ENCODE measurements at places on chromosomes 7 and 10. TPM values are rescaled to one million over a fixed set of nuclear protein-coding genes. Genes with fewer than 3 reads are reported as not detected.

DNA sequence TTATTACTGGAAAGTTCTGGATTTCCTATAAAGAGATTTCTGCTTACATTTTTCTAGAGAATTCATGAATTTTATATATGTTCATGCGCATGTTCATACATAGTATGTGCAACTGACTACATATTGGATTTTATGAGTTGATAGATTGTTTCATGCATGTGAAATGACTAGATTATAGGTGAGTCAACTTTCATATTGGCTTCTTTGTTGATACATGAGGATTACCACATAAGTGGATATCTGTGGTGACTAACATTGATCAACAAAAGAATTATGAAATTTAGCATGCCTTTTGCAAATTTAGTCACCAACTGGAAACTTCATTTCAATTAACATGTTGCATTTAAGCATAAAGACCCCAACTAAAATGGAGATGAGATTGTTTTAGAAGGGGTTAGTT lies 99.0 kb downstream of the GNAT3 start:
- DNase-seq = no peak

FAM25C gene
- 36.4 TPM for total RNA-seq

GRCh38 chr10:120011359-120012130 lies 119.0 kb downstream of the SEC23IP start:
- no peak for DNase-seq

DNA sequence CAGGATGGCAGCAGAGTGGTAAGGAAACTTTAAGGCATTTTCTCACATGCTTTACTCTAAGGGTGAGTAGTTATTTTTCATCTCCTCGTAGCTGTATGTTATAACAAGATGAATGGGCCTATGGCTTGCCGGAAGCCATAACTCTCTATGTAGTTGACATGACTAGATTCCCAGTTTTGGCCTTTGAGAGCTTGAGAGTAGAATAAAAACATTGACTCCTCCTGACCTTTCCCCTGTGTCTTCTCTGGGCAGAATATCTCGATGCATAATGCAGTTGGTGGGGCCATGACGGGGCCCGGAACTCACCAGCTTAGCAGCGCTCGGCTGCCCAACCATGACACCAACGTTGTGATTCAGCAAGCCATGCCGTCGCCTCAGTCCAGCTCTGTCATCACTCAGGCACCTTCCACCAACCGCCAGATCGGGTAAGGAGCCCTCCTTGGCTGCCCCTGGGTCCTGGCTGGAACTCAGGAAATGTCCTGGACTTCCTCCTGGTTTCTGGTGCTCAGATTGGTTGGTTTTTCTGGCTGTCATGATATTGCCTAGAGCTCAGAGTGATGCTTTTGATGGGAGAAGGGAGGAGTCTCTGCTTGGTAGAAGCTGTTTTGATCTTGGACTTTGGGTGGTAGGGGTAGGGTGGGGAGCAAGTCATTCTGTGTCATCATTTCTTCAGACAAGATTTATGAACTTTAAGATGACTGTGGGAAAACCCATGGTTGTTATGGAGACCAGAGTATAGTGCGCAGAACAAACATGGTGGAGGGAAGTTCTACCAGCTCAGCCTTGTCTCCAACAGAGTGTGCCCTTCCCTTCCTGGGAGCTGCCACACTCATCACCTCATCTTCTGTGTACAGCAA lies 158.0 kb downstream of the CREB5 start:
- DNase-seq = peak; percentile 90

DNA sequence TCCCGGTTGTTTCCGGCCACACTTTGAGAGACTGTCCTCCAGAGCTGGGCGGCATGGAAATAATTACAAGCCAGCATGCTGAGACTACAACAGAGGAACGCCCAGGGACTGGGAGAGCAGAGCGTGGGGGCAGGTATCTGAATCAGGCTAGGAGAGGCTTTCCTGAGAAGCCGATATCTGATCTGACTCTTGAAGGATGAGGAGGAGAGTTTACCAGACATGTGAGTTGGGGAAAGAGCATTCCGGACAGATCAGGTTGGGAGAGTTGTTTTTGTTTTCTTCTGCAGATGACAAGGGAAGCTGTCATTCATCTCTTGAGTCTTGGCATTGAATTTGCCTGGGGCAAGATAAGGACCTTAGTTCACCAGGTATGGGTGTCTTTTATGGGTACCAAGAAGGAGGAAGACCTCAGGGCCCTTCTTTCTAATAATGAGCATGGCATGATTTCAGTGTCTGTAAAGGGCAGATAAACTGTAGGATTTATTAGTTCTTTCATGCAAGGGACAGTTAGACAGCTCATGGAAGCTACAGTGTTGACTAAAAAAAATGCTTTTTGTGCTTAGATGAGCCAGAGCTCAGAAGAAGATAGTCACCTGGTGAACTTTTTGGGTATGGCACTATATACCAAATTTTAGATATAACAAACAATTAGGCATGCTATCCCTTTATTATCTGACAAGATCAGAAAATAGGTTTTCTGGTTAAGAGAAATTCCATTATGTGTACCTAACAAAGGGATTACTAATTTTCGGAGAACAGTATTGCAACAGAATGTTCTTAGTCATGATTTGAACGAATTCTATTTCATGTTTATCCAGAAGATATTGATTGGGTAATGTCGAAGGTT lies 36.2 kb downstream of the WBP1L start:
- no peak for DNase-seq

- no peak for DNase-seq
Observed at GRCh38 chr10:113226831-113227445, 276.9 kb downstream of the TCF7L2 start.

FKBP9 gene
- total RNA-seq = 107 TPM

HDAC9 gene
- 84.5 TPM for total RNA-seq

GRCh38 chr7:44769376-44769775 lies 20.7 kb downstream of the ZMIZ2 start:
- no peak for DNase-seq

HABP2 gene
- 0.07 TPM for total RNA-seq

- DNase-seq = no peak
Observed at GRCh38 chr7:157651366-157652160, 314.8 kb downstream of the DNAJB6 start.

GRCh38 chr7:120941064-120941463 lies 9.5 kb upstream of the ING3 start:
- no peak for DNase-seq

- DNase-seq = no peak
Observed at GRCh38 chr7:95614442-95614940, 18.2 kb upstream of the PDK4 start.

DNA sequence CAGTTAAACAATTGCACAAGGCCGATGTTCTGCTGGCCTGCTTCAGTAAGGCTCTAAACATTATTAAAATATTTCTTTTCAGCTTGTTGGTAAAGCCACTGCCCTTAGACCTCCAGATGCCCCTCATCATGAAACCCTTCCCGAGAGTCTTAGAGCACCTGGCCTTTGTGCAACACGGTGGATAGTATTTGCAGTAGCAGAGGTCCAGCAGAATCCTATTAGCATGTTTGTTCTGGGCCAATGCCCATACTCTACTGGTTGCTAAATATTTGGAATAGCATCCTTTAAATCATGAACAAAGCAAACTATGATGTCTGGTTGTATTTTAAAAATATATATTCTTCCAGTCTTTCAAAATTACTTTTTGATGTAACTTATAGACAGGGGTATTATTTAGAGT lies 584.6 kb downstream of the CNTNAP2 start:
- DNase-seq = no peak

SFTPA2 gene
- not detected for total RNA-seq

DNA sequence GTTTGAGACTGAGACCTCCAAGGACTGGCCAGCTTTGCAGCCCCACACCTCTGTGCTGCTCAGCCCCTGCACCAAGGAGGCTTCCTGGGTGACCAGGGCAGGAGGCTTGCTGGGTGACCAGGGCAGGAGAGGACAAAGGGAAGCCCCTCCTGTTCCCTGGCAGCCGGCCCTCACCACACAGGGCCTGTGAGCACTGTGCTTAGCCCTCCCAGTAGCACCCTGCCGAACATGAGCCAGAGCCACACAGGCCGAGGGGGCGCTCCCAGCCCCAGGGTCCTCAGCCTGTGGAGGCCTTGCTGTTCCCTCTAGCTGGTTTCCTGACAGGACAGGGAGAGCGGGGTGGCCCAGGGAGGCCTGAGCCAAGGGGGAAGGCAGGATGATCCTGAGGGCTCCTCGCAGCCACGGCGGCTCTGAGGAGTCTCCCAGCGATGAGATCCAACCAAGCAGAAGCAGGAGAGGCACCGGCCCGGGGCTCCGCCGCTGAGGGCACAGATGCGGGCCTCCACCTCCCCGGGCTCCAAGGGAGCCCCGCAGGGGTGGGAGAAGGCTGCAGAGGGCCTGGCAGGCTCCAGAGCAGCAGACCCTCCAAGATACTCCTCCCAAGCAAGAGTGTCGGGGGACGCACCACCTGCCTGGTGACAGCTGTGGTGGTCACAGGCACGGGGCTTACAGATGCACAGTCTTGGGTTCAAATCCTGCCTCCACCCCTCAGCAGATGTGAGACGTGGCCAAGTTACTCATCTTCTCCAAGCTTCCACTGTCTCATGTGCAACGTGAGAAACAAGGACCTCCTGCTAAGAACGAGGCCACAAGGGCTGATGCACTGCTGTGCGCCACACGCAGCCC lies 22.5 kb downstream of the WDR86 start:
- DNase-seq = no peak

DNA sequence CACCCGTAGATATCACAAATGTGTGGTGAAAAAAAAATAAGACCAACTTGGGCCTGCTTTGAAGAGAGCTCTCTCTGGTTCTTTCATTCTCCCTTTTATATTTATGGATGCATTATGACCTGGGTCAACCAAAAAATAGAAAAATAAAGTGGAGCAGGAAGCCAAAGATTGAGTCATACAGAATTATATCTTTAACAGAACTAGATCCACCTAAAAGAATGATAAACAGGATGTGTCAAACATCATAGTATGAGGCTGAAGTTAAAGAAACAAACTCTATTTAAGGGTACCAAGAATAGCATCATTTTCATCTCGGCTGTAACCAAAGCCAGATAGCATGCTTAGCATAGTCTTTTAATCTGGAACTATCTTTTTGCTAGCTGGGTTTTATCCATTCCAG lies 28.8 kb upstream of the NMT2 start:
- DNase-seq = no peak

NXPH1 gene
- total RNA-seq = not detected

DNA sequence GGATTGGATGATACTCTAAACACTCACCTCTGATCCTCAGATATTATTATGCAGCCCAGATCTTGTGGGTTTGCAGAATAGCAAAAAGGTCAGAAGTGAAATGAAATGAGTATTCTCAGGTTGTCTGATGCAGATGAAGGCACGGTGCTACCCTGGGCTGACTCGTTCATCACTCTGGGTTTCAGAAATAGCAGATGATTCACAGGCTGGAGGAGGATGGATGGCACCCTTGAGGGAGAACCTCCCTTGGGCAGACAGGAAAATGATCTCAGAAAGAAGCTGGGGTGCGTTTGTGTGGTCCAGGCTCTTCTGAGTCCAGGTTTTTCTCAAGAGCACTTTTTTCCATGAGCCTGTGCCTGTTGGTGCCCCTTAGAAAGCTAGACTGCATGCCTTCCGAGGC lies 515.8 kb upstream of the MKI67 start:
- DNase-seq = no peak

MKI67 gene
- total RNA-seq = 5.1 TPM

DNA sequence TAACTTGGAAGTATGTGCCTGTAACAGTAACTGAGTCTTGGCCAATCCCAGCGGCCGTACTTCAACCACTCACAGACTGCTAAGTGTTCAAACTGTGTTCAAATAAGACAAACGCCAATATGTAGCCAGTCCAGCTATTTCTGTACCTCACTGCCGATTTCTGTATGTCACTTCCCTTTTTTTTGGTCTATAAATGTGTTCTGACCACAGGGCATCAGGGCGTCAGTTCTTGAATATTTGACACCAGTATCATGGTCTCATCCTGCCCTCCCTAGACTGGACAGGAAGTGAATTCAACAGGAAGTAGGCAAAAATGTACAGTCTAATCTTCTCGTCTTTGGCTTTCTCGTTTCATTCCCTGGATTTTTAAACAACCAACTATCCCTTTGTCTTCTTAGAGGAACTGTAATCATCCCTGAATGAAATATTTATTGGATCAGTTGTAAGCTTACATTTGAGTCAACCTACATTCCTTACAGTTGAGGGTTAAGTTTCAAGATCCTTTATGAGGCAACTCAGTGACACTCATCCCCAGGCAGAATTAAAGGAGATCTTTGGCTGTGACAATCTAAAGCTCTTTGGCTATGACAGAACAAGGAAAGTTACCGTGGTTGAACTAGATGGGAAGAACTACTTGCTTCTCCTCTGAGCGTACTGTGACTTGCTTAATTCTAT lies 232.7 kb downstream of the NSUN6 start:
- no peak for DNase-seq

ZNF425 gene
- total RNA-seq = 5.0 TPM

GRCh38 chr10:106987362-106987761 lies 177.1 kb downstream of the SORCS1 start:
- no peak for DNase-seq

LEP gene
- not detected for total RNA-seq

- no peak for DNase-seq
Observed at GRCh38 chr10:52621635-52622079, 150.9 kb downstream of the MBL2 start.

HK1 gene
- 83.0 TPM for total RNA-seq

CFAP46 gene
- total RNA-seq = 3.8 TPM

INPP5A gene
- total RNA-seq = 45.1 TPM

ANKMY2 gene
- total RNA-seq = 9.9 TPM

- no peak for DNase-seq
Observed at GRCh38 chr10:17238445-17239291, 10.6 kb downstream of the VIM start.
